ENCODE measurements at places on chromosomes 2 and 18.

DNA sequence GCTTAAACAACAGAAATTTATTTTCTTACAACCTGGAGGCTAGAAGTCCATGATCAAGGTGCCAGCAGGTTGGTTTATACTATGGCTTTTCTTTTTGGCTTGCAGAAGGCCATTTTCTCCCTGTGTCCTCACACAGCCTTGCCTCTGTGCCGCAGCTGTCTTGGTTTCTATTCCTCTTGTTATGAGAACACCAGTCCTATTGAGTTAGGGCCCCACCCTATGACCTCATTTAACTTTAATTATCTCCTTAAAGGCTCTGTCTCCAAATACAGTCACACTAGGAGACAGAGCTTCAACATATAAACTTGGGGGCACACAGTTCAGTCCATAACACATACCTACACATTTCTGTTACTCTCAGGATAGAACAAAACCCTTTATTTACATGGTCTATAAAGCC lies 17.3 kb upstream of the RHOB start:
- DNase-seq, result no peak

DNA sequence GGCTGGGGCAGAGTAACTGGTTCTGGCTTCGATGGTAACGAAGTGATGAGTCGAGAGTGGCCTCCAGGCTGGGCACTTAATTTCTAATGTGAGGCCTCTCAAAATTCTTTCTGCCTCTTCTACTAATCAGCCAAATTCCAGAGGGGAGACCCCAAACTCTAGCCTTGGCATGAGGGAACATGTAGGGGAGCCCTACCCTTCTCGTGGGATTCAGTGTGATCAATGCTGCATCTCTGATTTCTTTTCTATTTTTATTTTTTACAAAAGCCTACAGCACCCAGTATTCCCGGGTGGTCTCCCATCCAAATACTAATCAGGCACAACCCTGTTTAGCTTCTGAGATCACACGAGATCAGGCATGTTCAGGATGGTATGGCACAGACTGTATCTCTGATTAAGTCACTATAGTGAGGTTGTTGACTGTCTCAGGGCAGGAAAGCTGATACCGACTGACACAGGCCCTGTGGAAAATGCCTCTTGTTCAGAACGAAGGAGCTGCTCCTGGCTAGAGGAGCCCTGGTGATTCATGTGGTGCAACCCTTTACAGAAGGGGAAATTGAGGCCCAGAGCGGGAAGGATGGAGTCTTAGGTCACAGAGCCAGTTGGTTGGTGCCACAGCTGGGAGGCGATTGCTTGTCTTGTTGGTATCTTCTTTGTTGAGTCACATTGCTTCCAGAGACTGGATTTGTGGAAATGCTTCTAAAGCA lies 126.3 kb upstream of the HS6ST1 start:
- DNase-seq, result no peak

DNA sequence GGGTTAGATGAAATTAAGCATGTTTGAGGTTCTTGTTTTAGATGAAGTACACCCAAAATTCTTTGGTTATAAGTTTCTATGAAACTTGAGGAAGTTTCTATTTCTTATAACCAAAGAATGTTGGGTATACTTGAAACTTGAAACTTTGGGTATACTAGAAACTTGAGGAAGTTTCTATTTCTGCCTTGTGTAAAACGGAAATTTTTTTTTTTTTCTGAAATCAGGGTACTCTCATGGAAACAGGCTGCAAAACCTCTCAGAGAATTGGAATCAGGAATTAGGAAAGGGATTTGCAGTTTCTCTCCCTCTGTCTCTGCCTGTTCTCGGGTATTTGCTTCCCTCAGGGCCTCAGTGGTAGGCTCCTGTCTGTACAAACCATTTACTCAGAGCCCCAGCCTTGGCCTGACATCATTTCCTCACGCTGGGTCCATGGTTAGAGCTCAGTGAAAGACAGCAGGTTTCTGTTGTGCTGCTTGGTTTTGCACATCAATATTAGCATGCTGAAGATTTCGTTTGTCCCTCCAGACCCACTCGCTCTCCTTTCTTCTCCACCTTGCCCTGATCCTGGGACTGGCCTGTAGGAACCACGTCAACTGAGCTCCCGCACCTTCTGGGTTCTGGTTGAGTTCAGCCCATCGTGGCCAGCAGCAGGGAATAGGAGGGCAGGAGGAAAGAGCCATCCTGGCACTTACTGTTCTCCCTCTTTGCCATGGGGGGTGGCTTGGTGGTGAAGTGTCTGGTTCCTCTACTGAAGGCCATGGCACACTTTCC lies 106.4 kb downstream of the POLR1A start:
- no peak for DNase-seq

DNA sequence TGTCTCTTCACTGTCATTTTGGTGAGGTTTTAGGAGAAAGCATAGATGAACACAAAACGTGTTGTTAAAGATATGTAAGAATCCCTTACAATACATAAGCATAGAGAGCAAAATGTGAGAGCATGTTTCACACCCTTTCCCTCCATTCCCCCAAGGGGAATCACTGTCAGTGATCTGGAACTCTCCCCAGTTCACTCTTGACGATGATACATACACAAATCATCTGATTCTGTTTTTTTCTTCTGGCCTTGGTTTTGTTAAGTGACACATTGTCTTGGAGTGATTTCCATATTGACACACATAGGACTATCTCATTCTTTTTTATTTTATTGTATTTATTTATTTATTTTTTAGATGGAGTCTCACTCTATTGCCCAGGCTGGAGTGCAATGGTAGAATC lies 53.7 kb upstream of the TANC1 start:
- no peak for DNase-seq

- no peak for DNase-seq
Measured at GRCh38 chr2:146031158-146031557, 1511.2 kb upstream of the ZEB2 start.

GRCh38 chr2:216774620-216775019 lies 79.3 kb upstream of the IGFBP5 start:
- no peak for DNase-seq

DNA sequence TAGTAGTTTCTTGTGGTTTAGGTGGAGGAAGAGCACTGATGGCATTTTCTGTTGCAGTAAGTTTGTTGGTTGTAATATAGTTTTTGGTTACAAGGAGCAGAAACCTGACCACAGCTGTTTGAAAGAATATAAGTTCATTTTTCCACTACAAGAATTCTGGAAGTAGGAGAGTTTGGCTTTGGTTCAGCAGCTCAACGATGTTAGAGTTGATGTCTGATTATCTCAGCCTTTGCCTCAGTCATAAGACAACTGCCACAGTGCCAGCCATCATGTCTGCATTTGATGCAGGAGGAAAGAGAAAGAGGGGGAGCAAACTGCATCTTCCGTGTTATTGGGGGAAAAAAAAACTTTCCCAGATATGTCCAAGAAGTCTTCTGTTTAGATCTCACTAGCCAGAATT lies 119.1 kb downstream of the LYPD1 start:
- no peak for DNase-seq

DNA sequence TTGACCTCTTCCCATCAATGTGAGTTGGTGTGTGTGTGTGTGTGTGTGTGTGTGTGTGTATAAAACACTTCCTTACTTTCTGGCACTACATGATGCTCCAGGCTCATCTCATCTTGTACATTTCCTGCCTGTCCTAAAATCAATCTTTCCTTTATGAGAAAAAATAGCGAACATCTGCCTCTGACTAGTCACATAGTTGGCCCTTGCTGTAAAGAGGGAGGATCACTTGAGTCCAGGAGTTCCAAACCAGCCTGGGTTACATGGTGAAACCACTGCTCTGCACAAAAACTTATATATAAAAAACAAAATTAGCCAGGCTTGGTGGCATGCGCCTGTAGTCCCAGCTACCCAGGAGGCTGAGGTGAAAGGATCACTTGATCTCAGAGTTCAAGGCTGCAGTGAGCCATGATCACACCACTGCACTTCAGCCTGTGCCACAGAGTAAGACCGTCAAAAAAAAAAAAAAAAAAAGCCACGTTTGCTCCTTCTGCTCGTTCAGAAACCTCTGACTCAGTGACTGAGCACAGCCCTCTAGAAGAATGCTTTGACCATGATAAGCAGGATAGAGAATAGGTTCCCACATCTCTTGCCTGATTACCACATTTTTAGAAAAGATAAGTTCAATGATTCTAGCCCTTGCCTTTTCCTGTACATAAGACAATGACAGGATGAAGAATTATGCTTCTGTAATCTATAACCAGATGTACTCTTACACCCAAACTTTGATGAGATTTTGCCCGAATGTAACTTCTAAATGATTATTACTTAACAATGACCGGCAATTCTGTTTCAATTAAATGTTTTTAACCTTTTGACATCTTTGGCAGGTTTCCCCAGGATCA lies 45.2 kb upstream of the ST3GAL5 start:
- no peak for DNase-seq

- no peak for DNase-seq
Measured at GRCh38 chr2:83368916-83369315, 1090.2 kb downstream of the SUCLG1 start.
